ENCODE measurements at places on chromosomes 13 and 19.

- no peak for DNase-seq
These were observed 19.7 kb upstream of the JUND start for GRCh38 chr19:18300930-18301717.

DNA sequence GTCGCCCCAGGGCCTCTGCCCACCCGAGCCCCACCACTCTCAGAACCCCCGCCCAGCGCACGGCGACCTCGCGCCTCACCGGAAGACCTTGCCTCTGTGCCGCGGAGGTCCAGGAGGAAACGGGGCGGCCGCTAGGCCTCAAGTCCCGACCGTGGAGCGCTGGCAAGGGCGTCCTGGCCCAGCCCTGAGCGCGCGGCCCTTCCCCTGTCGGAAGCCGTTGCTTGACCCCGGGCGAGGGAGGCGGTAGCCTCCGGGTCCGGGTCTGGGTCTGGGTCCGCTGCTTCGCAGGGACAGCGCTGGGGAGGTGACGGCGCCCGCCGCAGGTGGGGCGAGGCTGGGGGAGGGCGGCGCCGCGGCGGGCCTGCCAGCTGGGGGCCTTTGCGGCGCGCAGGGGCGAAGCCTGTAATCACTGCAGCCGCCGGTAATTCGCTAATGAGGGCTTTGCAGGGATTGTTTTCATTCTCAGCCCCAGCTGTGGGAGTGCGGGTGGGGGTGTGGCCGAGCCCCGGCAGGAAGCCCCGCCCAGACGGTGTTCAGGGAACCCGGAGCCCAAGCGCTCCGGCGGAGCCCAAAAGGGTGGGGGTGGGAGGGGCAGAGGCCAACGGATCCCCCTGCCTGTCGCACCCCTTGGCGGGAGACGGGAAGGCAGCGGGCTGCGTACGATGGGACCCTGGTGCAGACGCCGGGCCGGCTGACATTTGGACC is 8.6 kb downstream of the C19orf25 start:
- DNase-seq = peak; percentile 59

DNA sequence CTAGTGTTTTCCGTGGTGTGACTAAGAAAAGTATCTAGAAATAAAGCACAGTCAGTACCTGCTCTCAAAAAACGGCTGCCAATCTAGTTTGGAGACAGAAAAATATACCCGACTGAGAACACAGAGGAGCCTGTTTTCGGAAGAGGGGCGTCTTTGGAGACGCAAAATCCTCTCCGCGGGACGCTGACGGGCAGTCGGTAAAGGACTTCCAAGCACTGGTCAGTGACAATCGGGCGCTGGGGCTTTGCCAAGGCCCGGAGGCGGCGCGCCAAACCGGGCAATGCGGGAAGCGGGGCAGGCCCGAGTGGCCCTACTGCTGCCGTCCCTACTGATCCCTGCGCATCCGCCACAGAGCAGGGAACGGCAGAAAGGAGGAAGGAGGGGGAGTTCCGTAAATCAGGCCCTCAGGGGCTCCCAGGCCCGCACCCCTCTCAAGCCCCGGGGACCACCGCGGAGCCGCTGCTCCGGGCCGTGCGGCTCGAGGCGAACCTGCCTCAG is 588 bp upstream of the DPY19L3 start:
- DNase-seq = peak; percentile 35

GRCh38 chr13:106738186-106738678 is 170.3 kb upstream of the ARGLU1 start:
- DNase-seq = no peak

- DNase-seq = no peak
These were observed 93.1 kb downstream of the PCDH17 start for GRCh38 chr13:57724486-57725272.

DNA sequence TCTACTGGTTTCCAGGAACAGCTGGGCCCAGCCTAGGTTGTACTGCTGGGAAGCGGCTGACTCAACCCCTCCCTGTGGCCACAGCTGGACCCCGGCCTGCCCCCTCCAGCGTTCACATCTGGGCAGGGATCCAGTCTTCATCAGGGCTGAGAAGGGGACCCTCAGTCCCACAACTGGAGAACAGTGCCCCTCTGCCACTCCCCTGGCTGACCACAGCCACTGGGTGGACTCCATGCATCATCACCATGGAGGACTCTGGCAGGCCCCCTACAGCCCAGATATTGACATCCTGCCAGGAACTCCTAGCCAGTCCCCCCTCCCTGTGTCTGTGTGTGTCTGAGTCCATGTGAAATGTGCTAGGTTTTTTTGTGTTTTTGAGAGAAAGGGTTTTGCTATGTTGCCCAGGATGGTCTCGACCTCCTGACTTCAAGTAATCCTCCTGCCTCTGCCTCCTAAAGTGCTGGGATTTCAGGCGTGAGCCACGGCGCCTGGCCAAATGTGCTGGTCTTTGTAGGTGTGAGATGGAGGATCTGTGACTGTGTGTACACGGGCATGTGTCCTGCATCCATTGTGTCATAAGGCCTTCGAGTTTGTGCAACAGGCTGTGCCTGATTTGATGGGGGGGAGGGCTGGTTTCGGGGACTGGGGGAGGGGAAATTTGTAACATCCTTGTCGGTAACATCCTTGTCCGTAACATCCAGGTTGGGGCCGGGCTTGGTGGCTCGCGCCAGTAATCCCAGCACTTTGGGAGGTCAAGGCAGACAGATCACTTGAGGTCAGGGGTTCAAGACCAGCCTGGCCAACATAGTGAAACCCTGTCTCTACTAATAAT is 4.0 kb upstream of the HOOK2 start:
- no peak for DNase-seq

GRCh38 chr13:110274687-110275086 is 32.3 kb downstream of the COL4A1 start:
- DNase-seq = no peak

GRCh38 chr19:2332341-2333026 is 4.0 kb downstream of the SPPL2B start:
- DNase-seq = no peak

DNA sequence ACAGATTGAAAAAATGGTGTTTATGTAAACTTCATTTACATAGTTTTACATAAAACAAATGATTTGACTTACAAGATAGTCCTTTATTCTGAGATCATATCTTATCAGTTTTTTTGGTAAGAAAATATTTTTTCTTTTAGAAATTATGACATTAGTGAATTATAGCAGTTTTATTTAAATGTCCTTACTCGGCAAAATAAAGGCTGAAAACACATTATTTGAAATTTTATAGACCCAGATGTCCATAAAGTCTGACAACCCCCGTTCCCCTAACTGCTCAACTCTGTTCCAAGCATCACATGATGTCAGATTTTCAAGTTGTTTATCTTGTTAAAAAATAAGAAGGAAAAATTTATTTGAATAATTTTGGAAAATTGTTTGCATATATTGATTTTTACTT is 46.7 kb upstream of the RFC3 start:
- no peak for DNase-seq

GRCh38 chr19:34193876-34194275 is 21.6 kb downstream of the LSM14A start:
- DNase-seq = no peak

DNA sequence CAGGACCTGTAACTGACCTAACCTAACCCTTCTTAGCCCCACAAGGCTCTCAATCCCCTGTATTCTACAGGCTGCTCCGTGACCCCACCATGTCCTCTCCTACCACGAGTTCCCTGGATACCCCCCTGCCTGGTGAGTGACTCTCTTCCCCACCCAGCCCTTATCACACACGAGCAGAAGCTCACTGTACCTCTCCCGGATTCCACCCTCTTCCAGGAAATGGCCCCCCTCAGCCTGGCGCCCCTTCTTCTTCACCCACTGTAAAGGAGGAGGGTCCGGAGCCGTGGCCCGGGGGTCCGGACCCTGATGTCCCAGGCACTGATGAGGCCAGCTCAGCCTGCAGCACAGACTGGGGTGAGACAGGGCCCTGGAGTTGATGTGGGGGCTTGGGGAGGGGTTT is 1.3 kb downstream of the NR1H2 start:
- no peak for DNase-seq

DNA sequence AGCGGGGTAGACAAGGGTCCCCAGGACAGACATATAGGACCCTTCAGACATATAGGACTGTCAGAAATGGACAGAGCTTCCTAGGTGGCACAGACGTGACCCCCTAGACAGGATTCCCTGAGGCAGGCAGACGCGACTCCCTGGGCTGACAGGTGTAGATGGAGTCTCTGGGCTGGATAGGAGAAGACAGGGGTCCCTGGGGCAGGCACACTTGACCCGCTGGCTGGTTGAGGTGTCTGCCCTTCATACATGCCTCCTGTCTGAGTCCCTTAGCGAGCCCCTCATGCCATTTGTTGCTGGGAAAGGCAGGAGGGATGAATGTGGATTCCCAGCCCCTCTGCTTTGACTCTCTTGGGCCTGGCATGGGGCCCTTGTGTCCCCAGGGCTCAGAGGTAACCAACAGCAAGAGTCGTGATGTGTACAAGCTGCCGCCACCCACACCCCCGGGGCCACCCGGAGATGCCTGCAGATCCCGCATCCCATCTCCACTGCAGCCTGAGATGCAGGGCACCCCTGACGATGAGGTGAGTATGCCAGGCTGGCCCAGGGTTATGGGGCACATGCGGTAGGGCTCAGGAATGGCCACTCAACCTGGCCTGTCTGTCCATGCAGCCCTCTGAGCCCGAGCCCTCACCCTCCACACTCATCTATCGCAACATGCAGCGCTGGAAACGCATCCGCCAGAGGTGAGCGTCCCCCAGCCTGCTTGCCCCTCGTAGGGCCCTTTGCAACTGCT is 3.0 kb downstream of the HSPB6 start:
- no peak for DNase-seq

DNA sequence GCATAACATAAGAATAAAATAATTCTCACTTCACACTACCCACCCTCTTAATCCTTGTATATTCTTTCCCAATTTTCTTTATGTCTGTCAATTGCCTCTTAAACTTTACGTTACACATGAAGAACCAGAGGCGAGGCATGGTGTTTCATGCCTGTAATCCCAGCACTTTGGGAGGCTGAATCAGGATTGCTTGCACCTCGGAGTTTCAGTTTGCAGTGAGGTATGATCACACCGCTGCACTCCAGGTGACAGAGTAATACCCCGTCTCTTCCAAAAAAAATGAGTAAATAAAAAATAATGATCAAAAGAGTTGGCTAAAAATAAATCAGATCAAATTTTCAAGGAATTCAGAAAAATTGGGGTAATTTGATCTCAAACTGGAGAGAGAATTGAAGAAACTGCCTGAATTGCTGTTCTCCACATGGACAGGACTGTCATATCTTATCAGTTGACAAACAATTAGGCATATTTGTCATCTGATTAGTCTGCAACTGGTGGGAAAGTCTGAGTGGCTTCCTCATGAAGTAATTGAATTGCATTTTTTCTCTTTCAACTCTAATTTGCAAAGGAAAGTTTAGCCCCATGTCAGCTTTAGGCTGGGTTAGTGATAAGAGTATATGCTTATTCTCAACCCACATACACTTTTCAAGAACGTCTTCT is 302.9 kb downstream of the ITGBL1 start:
- no peak for DNase-seq

DNA sequence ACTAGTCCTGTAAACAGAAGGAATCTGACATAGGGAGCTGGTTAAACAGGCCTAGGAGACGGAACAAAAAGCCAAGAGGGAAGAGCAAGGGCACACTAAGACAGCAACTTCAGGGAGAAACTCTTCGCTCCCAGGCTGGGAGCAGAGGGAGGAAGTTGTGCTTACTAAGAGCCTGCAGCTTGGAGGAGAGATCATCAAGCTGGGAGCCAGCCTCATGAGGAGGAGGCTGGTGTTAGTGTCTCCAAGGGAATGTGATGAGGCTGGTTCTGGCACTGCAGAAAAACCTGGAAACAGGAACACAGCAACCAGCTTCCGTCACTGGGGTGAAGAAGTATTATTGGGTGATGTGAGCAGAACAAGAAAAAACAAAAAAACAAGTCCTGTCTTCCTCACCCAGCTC is 1027.3 kb downstream of the UQCRFS1 start:
- DNase-seq = no peak

DNA sequence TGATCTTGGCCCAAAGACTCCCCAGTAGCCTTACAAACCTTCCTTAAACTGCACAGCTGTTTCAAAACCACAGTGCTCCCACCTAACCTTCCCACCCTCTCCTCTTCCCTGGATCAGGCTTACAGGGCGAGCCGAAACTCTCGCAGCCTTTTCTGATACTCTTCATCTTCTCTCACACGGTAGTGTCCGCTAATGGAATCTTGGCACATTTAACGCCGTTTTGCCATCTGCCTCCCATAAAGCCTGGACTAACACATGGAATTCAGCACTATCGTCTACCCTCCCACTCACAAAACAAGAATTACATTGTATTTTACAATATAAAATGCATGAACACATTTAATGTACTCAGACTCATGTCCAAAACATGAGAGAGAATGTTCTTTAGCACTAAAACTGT is 135.9 kb downstream of the RAP2A start:
- no peak for DNase-seq

DNA sequence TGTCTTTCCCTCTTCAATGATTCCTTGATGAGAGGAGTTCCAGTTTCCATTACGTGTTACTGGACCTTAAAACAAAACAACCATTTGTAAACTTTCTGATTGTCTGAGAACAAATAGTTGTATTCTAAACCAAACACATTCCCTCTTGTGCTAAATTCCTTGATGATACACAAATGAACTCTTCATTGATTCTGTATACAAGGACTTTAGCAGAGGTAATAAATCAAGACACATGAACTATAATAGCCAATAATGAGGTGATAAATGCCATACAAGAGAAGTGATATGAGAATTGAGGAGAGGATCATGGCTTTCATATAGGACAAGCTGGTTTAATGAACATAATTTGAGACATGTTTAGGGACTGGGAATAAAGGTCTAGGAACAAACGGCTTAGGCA is 13.5 kb upstream of the GPC5 start:
- DNase-seq = no peak

- no peak for DNase-seq
These were observed 1707.9 kb upstream of the PRR20A start for GRCh38 chr13:55432814-55433213.

- no peak for DNase-seq
These were observed 16.8 kb downstream of the MBD3L2B start for GRCh38 chr19:7004313-7004931.

GRCh38 chr13:26459276-26460131 is 98.0 kb upstream of the WASF3 start:
- DNase-seq = no peak

DNA sequence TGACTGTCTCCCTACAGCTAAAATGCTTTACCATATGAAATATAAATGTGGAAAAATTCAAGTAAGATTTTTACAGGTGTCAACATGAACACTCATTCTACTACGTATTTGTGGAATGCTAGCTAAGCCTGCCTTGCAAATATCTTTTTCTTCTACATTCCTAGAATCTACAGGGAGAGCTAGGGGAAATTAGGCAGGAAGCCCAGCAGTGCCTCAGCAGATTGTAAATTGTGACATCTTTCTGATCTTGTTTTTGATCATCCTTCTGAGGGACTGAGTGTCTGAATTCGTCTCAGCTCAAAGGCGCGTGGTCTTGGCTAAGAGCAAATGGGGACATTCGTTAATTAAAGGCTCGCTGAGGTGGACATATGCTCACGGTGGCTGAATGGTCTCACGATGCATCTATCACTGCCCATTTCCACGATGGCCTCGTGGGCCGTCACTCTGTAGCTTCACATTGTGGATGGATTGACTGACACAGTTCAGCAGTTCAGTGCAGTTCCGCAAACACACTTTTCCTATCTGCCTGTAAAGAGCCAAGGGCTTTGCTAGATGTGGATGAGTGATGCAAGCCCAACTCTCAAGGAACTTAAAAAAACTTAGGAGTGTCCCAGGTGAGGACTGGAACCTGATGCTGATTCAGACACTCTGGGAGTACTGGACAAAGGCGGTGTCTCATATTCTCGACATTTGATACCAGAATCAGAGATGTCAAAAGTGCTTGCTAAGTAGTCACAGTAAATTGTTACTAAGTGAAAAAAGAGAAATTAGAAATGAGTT is 562.5 kb downstream of the EFNB2 start:
- DNase-seq = no peak
